ENCODE measurements at places on chromosomes 2 and 18.
A peak's percentile ranks its signal among the peaks of the same experiment; 100 is the strongest.

- DNase-seq, result no peak
Measured at GRCh38 chr2:130156624-130157004, 11.7 kb upstream of the CCDC74B start.

DNA sequence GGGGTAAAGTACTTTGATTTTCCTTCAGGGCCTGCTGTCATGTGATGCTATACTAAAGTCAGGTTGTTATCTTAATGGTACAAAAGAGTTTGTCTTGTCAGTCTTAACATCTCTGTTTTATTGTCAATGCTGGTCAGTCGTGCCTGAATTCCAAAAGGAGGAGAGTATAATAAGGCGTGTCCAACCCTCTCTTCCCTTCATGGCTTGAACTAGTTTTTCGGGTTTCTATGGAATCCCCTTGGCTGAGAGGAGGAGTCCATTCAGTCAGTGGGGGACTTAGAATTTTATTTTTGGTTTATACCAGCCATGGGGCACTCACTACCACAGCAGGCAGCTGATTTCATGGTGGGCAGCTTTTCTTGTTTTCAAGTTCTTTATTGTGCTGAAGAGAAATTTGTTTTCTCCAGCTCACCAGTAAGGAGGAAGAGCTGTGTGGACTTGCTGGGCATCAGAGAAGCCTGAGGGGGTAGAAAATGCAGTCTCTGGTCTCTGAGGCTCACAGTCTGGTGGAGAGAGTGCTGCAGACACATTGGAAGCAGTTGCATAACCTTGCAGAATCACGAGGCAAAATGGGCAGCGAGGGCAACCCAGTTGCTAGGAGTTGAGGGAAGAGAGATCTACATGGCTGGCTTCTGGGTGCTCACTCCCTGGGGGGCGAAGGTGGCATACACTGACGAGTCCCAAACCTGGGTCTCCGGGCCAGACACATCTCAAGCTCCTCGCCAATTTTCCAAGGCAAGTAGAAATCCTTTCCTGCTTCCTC, 193.1 kb downstream of the ZBTB7C start:
- DNase-seq, result no peak

DNA sequence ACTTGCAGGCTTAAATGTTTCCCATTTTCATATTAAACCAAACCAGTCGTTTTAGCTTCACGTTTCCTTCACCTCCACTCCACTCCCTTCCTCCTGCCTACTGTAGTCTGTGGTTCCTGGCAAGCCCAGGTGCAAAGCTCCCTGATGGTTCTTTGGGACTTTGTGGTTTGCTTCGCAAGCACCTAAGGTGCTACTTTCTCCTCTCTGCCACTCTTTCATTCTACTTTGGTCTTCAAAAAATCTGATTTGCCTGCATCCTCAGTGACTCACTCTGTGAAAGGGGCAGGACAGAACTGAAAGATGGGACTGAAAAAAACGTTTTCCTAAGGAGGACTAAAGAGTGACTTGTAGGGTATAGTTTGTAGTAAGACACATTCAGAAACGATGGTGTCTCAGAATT, 228.4 kb downstream of the CYRIA start:
- no peak for DNase-seq

DNA sequence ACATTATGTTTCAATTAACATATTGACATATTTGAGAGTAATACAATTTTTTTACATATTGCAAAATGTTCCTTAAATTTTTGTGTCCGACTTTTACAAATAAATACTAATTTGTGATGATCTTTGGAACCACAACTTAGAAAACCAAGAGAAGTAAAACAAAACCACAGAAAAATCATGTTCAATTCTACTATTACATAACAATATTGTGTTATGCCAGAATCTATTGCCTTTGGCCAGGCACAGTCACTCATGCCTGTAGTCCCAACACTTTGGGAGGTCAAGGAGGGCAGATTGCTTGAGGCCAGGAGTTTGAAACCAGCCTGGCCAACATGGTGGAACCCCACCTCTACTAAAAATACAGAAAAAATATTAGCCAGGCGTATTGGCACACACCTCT, 92.8 kb upstream of the APCDD1 start:
- no peak for DNase-seq

DNA sequence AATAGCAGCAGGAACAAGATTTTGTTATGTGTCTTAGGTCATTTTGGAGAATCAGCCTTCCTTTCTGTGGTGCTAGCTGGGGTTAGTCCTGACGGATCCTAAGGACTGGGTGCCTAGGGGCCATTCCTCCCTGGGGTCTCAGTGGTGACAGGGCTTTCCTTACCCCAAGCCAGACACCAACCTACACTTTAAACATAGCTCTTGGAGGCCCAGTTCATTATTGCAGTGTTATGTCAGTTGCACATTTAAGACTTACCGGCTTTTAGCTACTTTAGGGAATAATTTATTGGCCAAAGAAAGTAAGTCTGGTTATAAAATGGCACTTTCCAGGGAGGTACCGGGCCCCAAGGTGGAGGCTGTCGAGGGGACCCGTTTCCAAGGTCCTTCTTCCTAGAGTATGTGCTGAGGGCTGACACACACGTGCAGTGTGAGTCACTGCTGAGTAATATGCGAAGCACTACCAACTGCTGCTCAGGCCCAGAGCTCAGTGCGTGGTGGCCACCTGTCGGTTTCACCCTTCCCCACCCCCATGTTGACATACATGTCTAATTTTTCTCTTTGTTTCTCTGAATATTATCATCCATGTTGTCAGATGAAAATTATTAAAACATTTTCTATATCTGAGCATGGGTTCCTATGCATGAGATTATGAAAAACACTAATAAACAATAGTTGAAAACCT, 37.0 kb upstream of the GRHL1 start:
- DNase-seq, result no peak

GRCh38 chr2:71074893-71075395, 6.5 kb downstream of the NAGK start:
- DNase-seq, result no peak

DNA sequence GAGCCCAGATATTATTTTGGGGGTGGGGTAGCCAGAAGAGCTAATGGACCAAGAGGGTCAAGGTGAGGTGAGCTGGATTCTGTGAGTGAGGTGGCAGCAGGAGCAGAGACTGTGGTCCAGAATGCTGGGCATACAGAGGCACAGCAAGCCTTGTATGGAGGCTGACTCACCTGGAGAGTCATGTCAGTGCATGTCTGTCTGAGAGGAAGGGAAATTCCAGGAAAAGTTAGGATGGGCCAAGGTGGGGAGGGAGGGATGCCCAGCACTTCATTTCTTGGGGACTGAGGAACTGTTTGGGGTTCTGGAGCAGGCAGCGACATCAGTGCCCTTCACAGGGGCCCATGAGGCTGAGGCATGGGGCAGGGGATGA, 21.1 kb downstream of the PER2 start:
- no peak for DNase-seq

DNA sequence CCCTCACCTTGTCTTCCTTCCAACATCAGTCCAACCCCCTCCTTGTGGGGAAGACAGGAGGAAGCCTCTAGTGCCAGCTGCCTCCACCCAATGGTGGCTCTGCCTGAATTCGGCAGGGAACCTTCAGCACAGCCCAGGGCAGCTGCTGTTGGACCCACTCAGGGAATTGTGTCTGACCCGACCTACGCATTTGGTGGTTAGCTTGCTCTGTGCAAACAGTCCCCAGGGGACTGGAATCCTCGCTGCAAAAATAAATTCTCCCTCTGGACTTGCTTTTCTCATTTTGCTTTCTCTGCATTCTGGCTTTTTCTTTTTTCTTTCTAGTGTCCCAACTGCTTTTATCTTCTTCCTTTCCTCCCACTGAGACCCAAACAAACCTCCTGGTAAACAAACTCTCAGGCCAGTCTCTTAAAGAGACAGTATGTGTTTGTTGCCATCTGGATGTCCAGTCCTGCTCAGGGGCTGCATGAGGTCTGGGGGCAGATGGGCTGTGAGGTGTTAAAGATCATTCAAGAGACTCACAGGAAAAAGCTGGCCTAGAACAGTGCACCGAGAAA, 137.7 kb upstream of the HAAO start:
- DNase-seq, result no peak

GRCh38 chr2:138752197-138752956, 27.8 kb downstream of the NXPH2 start:
- no peak for DNase-seq

GRCh38 chr2:152038441-152038958, 60.3 kb downstream of the CACNB4 start:
- peak; percentile 5 for DNase-seq

- no peak for DNase-seq
Measured at GRCh38 chr2:85585781-85586105, 1.5 kb downstream of the VAMP5 start.

GRCh38 chr2:239129147-239129920, 271.5 kb downstream of the HDAC4 start:
- DNase-seq, result no peak

- no peak for DNase-seq
Measured at GRCh38 chr2:45452866-45453265, 158.2 kb downstream of the SRBD1 start.

DNA sequence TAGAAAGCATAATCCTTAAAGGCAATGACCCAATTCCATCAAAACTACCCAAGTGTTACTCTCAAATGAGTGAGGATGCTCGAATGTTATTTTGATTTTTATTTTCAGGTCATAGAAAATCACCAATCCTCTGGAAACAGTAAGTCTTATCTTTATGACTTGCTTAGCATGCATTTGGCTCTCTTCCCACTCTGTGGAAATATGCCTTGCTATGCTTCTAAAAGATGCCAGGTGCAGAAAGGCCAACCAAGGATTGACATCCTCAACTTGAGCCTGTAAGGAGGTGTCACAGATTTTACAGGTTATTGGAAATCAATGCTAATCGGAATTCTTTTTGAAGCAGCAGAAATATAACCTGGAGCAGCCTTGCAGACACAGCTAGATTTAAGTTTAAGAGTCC, 543.9 kb upstream of the LINC00305 start:
- DNase-seq, result no peak

DNA sequence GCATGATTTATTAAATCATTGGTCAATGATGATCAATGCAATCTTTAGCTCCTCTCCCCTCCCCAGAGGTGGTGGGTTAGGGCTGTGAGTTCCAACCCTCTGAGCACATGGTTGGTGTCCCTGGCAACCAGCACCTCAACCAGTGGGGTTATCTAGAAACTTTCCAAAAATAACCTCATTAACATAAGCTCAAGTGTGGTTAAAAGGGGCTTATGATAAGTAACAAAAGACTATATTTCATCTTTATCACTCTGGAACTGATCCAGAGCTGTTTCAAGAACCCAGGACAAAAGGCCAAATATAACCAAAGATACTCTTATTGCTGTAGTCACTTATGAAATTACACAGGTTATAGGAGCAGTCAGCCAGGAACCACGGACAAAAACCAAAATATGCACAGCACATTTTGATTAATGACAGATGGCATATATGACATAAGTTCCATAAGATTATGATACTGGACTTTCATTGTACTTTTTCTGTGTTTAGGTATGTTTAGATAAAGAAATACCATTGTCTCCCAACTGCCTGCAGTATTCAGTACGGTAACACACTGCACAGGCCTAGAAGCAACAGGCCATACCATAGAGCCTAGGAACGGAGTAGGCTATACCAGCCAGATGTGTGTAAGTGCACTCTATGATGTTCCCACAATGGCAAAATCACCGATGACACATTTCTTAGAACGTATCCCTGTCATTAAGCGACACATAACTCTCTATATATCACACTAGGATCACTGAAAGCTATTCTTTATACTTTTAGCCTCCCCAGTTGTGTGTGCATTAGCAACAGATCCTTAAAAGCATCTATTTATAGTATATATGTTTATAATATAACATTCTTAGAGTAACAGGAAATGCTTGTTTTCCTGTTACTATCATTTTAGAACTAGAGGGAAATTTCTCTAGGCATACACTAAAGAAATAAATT, 31.9 kb downstream of the KIDINS220 start:
- no peak for DNase-seq

GRCh38 chr2:235957251-235957650, 210.9 kb downstream of the GBX2 start:
- DNase-seq, result no peak

DNA sequence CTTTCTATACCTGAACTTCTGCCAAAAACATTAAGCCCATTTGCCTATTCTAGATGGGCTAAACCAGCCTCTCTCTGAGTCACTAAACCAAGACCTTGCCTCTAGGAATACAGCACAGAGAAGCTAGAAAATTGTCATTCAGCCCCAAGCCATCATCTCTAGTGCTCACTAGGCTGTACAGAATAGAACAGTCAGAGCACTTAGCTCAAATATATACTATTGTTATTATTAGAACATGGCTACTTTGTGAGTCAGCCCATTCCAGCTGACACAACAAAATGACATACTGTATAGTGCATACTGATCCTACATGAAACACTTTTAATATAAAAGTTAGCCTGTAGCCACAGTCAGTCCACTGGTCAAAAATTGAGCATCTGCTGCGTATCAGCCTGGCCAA, 418.8 kb downstream of the NRXN1 start:
- DNase-seq, result no peak

DNA sequence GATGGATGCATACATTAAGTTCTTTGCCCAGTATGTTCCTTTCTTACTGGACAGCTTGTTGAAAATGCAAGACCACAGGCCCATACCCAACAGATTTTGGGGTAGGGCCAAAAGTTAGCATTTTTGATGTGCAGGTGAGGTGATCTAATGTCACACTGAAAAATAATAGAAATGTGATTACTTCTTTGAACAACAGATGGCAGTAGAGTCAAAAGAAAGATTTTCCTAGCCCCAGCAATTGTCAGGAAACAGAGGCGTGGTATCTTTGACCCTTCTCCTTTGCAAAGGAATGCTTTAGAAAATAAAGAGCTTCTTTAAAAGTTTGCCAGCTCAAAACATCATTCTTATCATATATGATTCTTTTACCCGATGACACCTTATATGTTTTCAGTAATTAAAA, 343.6 kb upstream of the SYT4 start:
- DNase-seq, result peak; percentile 5

- DNase-seq, result no peak
Measured at GRCh38 chr2:220743203-220743602, 828.9 kb downstream of the EPHA4 start.

DNA sequence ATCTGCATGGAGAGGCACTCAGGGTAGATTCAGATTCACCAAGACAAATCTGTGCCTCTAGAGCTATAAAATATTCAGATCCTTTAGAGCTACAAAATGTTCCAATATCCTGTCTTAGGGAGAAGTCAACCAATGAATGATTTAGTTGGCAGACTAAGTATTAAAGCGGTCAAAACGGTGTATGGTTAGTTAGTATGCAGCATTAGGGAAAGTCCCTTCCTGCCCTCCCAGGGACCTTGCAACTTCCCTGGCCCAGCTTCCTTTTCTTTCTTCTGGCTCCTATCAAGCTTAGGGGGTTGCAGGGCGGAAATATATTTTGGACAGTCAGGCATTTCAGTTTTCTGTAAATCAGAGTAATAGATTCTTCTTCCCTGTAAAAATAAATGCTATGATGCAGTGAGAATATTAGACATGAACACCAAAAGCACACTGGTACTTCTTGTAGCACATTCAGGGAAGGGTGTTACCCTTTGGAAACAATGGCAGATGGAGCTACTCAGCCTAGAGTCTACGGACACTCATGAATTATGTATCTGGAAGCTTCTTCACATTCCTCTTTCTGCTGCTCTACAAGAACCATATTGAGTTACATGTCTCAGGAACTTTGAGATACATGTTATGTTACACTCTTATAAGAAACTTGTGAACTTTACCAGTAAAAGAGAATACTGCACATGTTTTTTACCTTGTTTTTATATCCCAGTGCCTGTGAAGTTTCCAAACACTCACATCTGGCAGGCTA, 45.7 kb downstream of the CCDC93 start:
- no peak for DNase-seq
